ENCODE measurements at places on chromosomes 12 and 14.

- no peak for DNase-seq
Measured at GRCh38 chr12:50686976-50687375, 76.9 kb upstream of the ATF1 start.

DNA sequence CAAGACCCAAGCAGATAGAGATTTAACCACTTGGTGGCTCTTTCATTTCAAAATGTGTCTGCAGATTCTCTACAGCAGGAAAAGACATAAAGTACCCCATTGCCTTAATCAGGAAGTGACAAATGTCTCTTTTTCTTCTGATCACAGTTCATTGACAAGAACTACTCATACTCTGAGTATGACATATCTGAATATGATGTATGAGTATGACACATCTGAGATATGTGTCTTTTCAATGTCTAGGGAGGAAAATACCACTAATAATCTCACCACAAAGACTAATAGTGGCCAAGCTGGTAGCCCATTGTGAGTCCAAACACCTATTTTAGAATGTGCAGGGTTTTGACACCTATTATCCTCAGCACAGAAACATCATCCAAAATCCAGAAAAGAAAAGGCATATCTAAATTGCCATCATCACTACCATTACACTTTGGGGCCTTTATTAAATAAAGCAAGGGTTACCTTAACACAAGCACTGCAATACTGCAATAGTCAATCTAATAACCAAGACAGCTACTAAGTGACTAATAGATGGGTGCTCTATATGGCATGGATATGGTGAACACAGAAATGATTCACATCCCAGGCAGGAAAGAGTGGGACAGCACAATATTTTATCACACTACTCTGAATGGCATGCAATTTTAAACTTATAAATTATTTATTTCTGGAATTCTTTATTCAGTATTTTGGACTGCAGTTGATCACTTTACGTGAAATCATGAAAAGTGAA lies 243.7 kb upstream of the FAR2 start:
- no peak for DNase-seq

DNA sequence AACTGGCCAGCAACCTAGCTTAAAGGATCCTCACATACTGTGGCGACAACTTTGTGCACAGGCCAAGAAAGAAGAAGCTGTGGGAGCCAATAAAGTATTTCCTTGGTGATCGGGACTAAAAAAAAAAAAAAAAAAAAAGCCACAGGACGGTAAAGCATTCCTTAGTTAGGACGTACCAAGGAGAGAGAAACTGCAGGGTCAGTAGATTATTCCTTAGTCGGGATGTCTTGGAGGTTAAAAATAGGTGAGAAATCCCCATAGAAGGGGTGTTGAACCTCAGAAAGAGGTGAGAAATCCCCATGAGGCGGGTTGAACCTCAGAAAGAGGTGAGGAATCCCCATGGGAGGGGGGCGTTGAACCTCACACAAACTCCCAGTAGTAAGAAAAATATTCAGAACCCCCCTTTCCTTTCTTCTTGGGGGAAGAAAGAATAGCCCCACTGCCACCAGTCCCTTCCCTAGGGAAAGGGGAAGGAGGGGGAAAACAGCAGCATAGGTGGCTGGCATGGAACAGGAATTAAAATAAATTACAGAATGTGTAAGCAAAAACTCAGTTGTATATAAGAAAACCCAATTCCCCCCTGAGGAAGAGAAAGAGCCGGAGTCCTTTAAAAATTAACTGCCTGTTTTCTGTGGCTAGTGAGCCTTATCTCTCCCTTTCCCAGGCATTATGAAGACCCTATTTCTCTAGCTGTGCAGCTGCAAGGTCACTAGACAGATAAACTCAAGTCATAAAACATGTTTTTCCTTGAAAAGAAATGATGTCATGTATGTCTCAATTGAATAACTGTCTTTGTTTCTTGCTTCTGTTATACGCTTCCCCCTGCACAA lies 26.8 kb downstream of the KLRK1 start:
- no peak for DNase-seq

- no peak for DNase-seq
Measured at GRCh38 chr12:82952946-82953345, 266.2 kb downstream of the TMTC2 start.

GRCh38 chr14:77296906-77297305 lies 23.8 kb downstream of the POMT2 start:
- no peak for DNase-seq

DNA sequence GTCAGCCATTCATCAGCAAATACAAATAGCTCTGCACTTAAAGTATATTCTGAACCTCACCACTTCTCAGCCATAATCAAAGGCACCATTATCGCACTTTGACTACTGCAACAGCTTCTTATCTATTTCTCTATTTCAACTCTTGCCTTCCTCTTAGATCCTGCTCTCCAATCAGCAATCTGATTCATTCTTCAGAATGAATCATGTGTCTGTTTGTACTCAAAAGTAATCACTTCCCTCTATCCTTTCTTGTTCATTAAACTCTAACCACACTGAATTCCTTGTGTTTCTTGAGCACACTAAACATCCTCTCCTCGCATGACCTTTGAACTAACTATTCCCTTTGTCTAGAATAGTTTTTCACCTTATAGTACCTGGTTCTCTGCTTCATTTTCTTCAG lies 12.8 kb upstream of the OR4E1 start:
- DNase-seq: no peak

- DNase-seq: no peak
Measured at GRCh38 chr14:92844204-92844603, 50.1 kb downstream of the GOLGA5 start.

- DNase-seq: no peak
Measured at GRCh38 chr12:57908511-57908910, 32.9 kb upstream of the ATP23 start.

DNA sequence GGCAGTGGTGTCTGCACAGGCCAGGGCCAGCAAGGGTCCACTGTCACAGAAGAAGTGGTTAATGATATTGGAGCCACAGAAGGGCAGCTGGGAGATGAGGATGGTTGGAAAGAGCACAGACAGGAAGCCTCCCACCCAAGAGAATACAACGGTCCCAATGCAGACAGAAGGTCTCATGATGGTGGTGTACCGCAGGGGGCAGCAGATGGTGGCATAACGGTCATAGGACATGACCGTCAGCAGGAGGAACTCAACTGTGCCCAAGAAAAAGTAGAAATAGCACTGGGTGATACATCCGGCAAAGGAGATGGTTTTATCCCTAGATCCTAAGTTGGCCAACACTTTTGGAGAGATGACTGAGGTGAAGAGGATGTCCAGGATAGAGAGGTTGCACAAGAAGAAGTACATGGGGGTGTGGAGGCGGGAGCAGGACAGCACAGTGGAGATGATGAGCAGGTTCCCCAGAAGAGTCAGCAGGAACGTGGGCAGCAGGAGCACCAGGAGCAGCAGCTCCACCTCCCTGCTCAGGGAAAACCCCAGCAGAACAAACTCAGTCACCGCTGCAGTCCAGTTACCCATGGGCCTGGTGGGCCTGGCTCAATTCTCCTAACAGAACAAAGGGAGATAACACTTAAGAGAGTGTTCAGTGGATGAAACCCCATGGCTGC lies 9.8 kb downstream of the OR6J1 start:
- no peak for DNase-seq

GRCh38 chr12:87315-87714 lies 20.7 kb downstream of the IQSEC3 start:
- DNase-seq: no peak

DNA sequence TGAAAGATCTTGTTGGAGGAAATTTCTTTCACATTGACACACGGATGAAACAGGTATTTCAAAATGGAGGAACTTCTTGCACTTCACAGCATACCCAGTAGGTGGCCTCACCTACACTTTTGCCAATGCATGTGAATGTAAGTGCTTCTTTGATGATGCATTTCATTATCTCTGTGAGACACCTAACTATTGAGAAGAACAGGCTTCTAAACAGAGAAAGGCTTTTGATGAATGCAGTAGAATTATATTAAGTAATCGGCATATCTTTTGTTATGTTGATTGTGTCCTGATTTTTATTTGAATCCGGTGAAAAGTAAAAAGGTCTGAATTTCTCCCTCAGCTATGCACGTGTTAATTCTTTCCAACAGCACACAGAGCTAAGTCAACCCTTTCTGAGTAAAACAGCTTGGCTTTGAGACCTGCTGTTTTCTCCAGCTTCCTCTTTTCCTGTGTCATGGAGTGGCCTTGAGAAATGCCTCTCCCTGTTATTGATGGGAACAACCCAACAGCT lies 399.0 kb downstream of the NAV3 start:
- no peak for DNase-seq

DNA sequence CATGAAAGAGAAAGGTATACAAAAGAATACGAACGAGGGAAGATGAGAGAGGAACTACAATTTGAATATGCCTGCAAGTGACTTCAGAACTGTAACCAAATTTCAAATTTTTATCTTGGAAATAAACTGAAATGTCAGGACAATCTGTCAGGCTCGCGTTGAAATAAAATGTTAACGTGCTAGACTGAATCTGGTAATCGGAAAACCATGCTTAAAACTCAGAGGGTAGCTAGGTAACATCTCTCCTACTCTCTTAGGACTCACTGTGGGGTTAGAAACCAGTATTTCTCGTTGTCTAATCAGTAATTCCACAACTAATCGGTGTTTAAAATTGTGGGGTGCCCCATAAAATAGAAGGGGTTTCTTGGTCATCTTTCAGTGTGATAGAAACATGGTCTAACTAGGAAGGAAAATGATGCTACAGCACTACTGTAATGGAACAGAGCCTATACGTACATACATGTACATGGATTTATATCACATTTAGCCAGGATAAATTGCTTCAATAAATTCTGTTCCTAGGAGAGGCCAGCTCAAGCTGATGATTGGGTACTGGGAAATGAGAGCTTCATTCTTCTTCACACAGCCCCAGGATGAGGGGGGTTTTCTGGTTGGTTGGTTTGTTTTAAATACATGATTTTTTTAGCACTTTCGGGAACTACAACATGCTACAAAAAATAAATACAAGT lies 23.9 kb downstream of the ATF7 start:
- no peak for DNase-seq

DNA sequence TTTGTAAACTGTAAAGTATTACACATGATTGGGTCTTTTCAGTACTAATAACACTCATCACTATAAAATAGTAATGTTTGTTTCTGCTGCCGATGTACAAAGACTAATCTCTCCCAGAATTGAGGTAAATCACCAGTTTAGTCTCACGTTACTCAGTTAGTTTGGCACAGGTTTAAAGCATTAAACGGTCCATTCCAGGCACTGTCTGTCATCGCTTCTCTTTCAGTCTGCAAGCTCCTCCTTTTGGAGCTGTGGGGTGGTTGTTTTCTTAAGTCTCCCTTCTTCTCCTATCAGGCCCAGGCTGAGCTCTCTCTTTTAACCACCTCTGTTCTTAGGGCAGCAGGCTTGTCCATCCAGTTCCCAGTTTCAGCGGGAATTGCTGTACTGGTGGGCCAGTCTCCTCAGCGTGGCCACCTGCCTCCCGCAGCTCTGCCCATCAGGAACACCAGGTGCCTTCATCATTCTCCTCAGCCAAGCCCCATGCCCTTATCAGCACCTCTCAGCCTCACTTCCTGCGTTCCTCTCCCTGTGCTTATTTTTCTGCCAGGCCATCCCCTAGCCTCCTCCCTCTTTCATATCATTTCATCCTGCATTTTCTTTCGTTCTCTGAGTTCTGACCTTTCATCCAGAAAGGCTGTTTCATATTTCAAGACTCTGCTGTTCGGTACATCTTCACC lies 149.0 kb downstream of the TGFB3 start:
- no peak for DNase-seq

DNA sequence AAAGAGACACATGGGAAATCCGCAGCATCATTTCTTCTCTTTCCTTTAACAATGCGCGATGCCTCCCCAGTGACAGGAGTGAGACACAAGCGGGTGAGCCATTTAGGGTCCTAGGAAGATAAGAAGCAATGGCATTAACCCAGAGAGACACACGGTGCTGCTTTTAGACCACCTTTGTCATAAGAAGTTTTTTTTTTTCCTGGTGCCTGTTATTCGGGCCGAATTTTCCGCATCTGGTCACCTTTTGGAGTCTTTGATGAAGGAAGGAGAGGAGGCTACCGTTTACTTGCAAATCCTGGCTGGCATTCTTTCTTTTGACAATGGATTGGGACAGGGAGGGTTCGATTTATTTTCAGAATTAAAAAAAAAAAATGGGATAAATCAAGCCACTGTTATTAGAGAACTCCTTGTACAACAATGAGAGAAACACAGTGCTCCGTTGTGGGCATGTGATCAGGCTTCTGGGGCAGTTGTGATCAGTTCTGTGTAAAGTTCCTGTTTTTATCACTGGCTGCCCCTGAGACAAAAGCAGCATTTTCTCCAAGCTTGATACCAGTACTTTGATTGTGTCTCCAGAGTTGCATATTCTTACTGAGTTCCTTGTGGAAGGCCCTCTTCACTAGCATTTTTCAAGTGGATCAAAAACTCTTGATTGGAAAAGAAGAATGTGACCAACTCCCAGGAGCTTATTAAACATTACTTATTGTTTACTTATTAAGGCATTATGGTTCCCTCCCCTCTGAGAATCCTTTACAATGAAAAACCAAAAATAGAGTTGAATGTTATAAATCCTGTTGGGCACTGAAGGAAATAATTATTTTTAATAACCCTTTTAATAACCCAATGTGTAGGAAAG lies 1.1 kb downstream of the DIP2B start:
- DNase-seq: no peak

- no peak for DNase-seq
Measured at GRCh38 chr14:75630695-75631452, 29.8 kb downstream of the ERG28 start.

DNA sequence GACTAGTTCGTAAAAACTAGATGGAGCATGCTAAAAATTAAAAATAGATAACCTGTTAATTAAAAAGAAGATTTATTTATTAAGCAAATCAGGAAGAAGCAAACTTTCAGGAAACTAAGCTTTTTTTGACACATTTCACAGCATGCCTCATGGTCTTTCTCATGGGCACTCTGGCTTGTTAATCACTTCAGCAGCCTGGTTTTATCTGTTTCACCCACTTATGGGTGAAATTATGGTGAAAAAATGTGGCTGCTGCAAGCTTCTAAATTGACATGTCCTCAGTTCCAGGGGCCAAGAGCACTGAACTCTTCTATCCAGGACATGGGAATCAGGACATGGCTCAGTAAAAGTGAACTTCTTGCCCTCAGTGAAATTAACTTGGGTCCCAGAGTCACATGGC lies 468.6 kb upstream of the SYT1 start:
- no peak for DNase-seq

DNA sequence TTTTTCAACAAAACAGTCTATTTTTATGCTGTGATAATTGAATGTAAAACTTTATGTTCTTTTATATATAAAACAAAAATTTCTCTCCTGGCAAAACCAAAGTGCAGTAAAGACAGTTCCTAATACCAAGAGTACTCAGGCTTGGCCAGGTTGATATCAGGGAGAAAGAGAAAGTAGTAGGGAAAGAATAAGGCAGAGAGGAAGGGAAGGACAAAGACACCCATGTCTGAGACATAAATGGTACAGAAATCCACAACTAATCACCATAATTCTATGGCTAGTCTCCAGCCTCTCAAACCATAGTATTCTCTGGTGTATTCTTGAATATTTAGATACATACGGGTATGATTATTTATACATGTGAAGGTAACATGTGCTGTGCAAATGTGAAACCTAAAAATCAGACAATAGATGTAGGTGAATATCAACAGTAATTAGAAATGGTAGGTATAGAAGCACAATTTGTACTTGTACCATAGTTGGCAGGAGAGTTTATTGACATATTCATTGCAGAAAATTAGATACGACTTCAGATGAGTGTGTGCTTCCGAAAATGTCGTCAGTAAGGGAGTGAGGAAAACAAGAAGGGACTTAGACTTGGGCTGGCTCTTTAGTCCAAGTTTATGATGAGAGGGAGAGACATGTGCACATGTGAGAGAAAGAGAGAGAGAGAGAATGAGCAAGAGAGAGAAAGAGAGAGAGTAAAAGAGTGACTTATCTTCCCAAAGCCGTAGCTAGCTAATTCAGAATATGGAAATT lies 230.8 kb upstream of the NPAS3 start:
- DNase-seq: no peak

Data from DMS 273 treated with DMSO at 0.1 percent for 48 hours (cell line).